ENCODE measurements at places on chromosomes 3 and 15. TPM values are rescaled to one million over a fixed set of nuclear protein-coding genes. Genes with fewer than 3 reads are reported as not detected.
A peak's percentile ranks its signal among the peaks of the same experiment; 100 is the strongest.

DNA sequence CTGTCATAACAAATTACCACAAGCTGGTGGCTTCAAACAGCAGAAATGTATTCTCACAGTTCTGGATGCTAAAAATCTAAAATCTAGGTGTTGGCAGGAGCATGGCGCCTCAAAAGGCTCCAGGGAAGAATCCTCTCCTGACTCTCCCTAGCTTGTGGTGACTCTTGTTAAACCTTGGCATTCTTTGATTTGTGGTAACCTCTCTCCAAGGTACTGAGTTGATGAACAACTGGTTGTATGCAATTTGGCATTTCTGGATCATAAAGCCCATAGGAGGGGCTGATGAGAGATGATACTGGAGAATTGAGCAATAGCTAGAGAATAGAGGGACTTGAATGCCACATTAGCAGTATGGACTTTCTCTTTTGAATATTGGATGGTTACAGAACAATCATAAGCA is 821.8 kb downstream of the TBL1XR1 start:
- no peak overlapping the region for H3K4me3 ChIP-seq
- H3K36me3 ChIP-seq: no peaks in the 10 kb centered on the region
- peak; percentile 5 for DNase-seq

DNA sequence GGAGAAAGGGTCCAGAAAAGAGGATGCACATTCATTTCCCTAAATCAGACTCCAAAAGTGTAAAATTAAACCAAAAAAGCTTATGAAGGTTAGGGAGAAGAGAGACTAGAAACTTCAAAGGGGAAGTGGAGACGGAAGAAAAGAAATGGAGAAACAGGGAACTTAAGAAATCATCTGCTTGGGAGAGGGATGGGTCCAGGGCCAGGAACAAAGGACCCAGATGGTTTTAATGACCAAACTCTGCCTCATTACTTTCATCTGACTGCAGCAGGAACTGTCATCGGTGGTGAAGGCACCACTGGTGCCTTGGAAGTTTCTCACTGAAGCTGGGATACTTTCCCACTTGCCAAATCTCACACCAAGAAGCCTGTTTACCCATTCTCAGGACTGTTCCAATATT is 70.5 kb upstream of the SLC4A7 start:
- H3K27ac ChIP-seq: peak overlapping the region; percentile 91
- peaks cover 65% of the 10 kb centered on the region for H3K4me1 ChIP-seq
- no peaks in the 10 kb centered on the region for H3K27me3 ChIP-seq
- H3K4me3 ChIP-seq: peak overlapping the region; percentile 38
- peak; percentile 75 for DNase-seq
- no peaks in the 10 kb centered on the region for H3K36me3 ChIP-seq

GRCh38 chr3:87288446-87288845 is 12.1 kb upstream of the POU1F1 start:
- H3K4me3 ChIP-seq: no peak overlapping the region
- no peaks in the 10 kb centered on the region for H3K36me3 ChIP-seq
- no peaks in the 10 kb centered on the region for H3K27me3 ChIP-seq

CNBP gene
- 240 TPM for total RNA-seq

DNAH12 gene
- not detected for total RNA-seq

All from GM23248 (cell line).